ENCODE measurements at places on chromosomes 12 and 14.

- DNase-seq = no peak
These were observed 17.6 kb downstream of the MON2 start for GRCh38 chr12:62484233-62484632.

DNA sequence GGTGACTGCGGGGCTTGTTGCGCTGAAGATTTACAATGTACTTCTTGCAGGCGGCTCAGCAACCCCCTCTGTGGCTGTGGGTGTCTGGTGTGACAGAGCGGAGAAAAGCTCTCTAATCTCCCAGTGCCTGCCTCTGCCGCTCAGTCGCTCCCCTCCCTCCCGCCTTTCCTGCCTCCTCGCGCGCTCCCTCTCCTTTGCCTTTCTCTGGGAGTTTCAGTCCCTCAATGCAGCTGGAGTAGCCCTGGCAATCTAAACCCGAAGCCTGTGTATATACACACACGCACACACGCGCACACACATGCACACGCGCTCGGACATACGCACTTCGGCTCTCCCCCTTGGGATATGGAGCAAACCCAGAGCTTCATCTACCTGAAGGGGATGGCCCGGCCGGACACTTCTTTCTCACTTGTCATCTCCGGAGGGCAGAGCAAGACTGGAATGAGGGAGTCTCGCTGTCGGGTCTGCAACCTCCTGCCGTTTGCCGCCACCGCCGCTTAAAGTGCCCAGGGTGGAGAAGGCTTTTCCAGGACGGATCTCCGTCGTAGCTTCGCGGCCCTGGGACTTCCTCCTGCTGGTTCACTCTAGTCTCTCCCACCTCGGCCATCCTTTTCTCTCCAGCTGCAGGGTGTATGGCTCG lies 599 bp upstream of the TRHDE start:
- DNase-seq = peak; percentile 78

GRCh38 chr12:19030180-19030579 lies 99.4 kb upstream of the PLEKHA5 start:
- DNase-seq = no peak

GRCh38 chr12:47087088-47087688 lies 7.4 kb upstream of the AMIGO2 start:
- no peak for DNase-seq

DNA sequence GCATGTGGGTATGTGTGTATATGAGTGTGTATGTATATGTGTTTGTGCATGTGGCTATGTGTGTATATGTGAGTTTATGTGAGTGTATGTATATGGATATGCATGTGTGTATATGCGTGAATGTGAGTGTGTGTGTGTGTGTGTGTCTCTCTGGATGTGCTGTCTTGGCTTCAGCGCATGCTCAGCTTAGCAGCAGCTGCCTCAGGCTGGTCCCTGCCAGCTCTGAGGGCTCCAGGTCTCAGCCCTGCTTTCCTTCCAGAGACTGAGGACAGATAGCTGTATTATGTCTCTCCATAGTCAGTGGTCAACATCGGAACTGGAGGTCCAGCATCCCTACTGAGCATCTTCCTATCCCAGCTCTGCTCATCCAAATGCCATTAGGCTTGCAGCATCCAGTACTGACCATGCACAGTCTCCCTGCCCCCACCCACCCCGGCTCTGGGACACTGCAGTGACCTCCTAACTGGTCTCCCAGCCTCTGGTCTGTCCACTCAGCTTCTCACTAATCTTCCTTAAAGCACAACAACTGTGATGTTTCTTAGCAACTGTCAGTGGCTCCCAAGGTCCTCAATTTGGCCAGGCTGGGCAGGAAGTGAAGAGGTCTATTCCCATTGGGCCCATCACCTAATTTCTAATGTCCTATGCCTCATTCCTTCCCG lies 22.8 kb downstream of the FAIM2 start:
- no peak for DNase-seq

GRCh38 chr12:124608450-124608870 lies 41.0 kb upstream of the NCOR2 start:
- peak; percentile 37 for DNase-seq

DNA sequence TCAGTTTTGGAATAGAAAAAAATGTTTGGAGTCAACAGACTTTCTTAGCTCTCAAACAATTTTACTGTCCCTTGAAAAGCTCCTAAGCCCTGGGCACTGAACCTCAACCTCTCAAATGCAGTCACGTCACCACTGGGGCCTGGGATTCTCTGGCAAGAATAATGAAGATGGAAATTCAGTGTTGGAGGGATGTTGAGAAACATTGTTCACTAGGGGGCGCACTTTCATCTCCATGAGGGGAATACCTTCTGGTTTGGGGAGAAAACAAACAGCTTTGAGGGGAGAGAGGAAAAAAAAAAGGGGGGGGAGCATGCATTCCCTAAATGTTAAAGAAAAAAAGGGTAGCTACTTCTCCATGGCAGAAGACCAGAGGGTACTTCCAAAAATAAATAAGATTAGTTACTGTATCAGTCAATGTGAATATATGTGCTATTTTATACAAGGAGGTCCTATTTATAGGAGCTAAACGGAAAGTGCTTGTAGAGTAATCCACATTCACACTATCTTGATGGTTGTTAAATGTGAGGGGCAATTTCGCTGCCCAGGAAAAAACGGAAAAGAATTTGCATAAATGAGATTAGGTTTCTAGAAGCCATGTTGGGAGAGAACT lies 5.8 kb upstream of the TBPL2 start:
- peak; percentile 52 for DNase-seq

- no peak for DNase-seq
These were observed 459.7 kb downstream of the BTG1 start for GRCh38 chr12:91685917-91686316.

DNA sequence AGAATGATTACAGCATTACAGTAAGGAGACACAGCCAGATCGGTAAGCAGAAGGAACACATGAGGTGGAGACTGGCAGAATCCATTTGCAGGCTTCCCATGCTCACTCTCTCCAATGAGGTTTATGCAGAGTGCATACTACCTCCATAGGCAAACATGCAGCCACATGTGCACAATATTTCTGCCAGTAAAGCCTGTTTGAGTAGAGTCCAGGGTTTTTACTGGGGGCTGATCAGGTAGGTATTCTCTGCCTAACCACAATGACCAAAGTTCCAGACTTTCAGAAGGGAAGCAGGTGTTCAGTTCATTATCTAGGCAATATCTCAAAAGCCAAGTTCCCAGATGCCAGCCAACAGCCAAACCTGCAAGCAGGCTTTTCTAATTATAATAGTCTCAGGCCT lies 31.1 kb downstream of the INTS13 start:
- DNase-seq = no peak

- no peak for DNase-seq
These were observed 39.8 kb upstream of the HMGA2 start for GRCh38 chr12:65784289-65785015.

GRCh38 chr12:116818948-116819832 lies 62.1 kb downstream of the HRK start:
- DNase-seq = peak; percentile 95

- no peak for DNase-seq
These were observed 5.2 kb downstream of the TRAFD1 start for GRCh38 chr12:112130441-112130998.

DNA sequence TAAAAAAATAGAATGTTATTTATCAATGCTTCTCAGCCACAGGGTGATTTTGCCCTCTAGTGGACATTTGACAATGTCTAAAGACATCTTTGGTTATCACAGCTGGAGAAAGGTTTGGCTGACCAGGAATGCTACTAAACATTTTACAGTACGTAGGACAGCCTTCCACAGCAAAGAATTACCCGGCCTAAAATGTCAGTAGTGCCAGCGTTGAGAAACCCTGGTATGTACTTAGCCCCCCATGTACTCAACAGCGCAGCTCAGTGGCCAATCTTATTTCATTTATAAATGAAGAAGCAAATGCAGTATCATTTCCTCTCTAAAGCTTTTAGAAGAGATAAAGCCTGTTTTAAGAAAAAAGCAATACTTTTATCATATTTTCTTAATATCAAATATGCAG lies 5.8 kb downstream of the MARK3 start:
- no peak for DNase-seq

- DNase-seq = no peak
These were observed 83.5 kb downstream of the SLC25A47 start for GRCh38 chr14:100406505-100407131.

DNA sequence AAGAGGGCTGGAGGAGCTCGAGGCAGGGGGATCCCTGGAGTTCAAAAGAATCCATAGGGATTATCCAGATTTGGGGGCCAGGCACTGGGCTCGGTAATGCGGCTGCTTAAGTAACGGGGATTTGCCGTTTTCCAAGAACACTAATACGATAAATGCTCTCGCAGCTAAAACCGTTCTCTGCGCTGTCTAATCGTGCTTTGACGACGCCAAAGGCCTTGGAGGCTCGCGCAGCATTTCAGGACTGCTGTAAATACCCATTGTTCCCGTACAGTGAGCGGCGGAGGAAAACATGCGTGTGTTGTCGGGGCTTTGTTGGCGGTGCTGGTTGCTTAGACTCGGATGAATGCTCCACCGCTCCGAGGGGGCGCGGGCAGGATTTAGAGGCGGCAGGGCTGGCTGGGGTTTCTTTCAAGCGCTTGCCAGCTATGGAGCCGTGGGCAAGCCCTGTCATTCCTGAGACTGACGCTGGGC lies 26.2 kb downstream of the DIO3 start:
- DNase-seq = peak; percentile 13

- DNase-seq = no peak
These were observed 518.7 kb downstream of the TMEM121 start for GRCh38 chr14:106044949-106045596.

DNA sequence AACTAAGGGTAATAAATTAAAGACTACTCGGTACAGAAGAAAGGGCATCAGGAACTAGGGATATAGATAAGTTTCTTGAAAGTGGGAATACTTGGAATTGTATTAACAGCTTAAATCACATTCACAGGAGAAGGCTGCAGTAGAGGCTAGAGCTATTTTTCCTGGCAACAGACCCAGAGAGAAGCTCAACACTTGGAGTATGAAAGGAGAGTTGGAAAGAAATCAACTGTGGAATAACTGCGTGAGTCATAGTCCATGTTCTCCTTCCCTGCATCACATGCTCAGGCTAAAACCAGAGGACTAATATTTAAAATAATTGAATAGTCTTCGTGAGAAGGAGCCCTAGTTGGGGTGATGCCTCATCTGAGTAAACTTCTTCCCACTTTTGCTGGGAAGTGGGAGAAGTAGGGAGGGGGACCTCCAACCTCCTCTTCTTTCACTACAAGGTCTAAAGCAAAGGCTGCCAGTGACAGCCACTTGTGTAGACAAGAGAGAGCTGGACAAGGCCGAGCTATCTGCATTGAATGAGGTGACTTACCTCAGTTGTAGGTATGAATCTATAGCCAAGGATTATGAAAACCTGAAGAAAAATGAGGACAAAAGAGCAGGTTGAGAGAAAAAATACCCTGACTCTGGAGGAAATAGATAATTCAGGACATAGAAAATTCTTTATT lies 32.7 kb downstream of the DYRK2 start:
- no peak for DNase-seq
